Stimulated activated CD4-positive, alpha-beta T cell treated with anti-CD3 and anti-CD28 coated beads, TNF-alpha, amount 100 ng/mL, for 1 hour (primary cell): ENCODE measurements at places on chromosomes 4 and X.

- no peak for DNase-seq
Observed at GRCh38 chr4:41420541-41420940, 117.4 kb upstream of the LIMCH1 start.

DNA sequence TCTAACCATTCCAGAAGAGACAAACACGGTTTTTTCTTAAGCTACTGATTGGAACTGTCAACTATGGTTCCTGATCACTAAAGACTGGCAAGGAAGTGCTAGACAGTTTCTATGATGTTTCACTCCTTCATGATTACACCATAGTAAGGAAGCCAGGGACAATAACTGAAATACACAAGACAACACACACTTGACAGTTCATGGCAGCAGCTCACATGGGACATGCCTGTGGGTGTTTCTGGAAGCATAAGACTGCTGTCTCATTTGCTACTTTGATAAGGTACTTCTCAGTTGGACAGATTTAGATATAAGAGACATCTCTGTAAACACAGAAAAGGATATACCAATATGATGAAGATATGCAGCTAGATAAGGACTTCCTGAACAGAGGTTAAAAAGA is 8.3 kb upstream of the IRAK1 start:
- no peak for DNase-seq

- no peak for DNase-seq
Observed at GRCh38 chr4:137960371-137961050, 281.6 kb downstream of the SLC7A11 start.

GRCh38 chr4:75180790-75181776 is 248.2 kb downstream of the PARM1 start:
- DNase-seq, result no peak

- no peak for DNase-seq
Observed at GRCh38 chr4:10299601-10300000, 157.6 kb downstream of the ZNF518B start.

DNA sequence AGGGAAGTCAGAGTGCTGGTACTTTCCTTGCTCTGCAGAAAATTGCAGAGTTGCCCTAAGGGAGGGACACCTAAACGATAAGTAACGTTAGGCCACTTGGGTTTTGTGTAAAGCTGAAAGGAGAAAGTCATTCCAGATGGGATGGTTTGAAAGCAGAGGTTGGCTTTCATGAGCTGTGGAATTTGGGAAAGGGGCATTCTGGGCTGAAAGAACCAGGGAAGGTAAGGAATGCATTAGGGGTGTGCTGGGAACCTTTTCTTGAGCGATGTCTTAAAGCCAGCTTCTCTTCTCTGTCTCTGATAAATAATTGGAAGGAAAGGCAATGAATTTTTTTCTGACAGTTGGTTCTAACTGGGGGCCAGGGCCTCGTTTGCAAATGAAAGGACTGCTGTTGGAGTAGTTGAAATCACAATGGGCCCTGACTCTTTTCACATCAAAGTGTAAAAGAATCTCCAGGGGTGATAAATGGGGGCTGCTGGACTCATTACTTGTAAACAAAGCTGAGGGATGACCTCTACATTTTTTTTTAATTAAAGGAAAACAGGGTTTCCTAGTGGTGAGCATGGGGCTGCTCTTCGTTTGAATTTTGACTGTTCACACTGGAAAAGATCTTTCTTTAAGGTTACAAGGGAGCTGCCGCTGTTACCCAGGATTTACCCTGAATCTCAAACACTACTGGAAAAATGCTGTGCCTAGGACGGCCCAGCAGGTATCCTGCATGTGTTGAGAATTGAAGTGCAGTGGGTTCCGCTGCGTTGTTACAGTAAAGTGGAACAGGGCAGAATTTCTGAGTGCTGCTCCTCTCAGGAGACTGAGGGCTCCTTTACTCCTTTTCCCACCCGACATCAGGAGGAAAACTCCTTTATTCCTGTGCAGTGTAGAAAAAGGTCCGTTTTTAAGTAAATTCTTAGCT is 25.0 kb downstream of the AFF1 start:
- DNase-seq, result no peak

GRCh38 chr4:153645183-153645582 is 38.9 kb upstream of the TLR2 start:
- no peak for DNase-seq

DNA sequence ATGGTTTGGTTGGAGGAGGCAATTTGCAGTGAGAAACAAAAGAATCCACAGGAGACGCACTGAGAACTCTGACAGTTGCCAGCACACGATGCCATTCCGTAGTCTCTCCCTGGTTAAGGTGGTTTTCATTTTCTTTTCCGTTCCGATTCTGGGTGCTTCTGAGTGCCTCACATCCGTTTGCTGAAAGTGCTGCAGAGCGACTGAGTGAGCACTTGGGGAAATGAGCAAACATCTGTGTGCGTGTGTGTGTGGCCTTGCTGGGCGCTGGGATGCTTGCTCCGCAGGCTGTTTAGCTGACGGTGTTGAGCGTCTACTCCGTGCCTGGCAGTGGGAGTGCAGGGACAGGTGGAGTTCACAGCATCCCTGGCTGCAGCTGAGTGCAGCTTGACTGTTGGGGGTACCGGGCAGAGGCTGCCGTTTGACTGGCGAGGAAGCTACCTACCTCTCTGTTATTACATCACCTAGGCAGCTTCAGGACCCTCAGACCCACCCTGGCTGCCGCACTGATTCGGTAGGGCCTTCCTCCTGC is 49.3 kb downstream of the SORCS2 start:
- DNase-seq, result no peak

- no peak for DNase-seq
Observed at GRCh38 chr4:78437608-78438088, 113.9 kb upstream of the ANXA3 start.

- DNase-seq, result no peak
Observed at GRCh38 chrX:19799319-19800182, 87.8 kb downstream of the SH3KBP1 start.

DNA sequence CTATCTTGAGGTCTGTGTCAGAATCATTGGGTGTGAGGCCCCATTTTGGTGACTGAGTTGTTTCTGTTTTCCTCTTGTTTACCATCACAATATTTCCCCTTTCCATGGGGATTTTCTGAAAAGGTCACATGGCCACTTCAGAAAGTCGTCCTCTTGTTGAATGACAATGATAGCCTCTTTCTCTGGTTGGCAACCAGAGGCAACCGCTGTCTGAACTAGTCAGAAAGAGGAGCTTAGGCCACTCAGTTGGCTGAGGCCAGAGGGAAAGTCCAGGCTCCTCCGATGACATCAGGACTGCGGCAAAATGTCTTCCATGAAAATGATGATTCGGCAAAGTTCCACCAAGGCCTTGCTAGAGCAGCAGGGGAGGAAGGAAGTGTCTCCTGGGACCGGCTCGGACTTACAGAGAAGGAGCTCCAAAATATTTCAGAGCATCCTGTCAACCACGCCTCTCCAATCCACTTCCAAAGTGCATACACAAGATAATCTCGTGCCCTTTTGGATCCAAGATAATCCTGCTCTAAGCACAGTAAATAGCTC is 19.1 kb upstream of the RBM47 start:
- no peak for DNase-seq

- DNase-seq, result no peak
Observed at GRCh38 chrX:32987142-32987541, 224.2 kb downstream of the DMD start.
